ENCODE measurements at places on chromosomes 5 and 9.
A peak's percentile ranks its signal among the peaks of the same experiment; 100 is the strongest.

GRCh38 chr9:125558453-125559092, 148.4 kb downstream of the MAPKAP1 start:
- DNase-seq = peak; percentile 33

- DNase-seq = no peak
Observed at GRCh38 chr5:73899055-73899454, 273.1 kb downstream of the ARHGEF28 start.

DNA sequence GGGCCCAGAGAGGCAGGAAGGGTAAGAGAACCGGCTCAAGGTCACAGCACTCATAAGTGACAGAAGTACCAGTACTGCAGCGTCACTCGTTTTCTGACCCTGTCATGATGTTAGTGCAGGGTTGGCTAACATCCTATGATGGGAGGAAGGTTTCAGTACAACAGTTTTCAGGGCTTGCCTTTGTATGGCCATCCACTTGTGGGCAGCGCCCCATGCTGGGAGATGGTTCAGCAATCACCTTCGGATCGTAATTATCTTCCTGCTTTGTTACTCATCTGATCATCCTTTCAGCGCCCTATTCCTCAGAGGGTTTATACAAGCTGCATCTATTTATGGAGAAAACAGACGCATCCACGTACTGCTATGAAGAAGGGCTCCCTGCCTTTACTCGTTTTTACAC, 2.4 kb downstream of the MAP1B start:
- no peak for DNase-seq

GRCh38 chr5:43312076-43312661, 1.0 kb downstream of the HMGCS1 start:
- no peak for DNase-seq

DNA sequence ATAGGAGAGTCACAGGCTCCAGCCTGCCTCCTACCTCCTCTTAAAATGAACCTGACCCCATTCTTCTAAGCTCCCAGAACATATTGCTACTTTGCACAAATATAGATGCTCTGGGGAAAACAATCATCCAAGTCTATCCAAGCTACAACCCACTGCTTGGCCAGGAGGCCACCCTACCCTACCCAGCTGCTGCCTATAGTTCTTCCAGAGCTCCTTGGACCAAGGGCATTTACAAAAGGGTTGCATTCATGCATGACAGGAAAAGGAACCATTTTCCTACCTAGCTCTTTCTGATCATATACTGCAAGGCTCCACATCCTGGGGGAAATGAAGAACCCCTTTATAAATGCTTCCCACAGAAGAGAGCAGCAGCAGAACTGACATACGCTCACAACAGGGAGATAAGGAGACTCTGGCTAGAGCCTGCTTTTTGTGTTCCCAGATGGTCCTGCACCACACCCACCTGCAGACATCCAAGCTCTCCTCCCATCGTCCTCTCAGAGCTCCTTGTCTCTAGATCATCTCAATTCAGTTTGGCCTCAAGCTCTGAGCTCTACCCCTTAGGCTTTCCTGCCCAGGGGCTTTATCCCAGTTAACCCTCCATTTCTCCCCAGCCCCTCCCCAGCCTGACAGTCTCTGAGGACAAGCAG, 185.5 kb downstream of the SPOCK1 start:
- no peak for DNase-seq

DNA sequence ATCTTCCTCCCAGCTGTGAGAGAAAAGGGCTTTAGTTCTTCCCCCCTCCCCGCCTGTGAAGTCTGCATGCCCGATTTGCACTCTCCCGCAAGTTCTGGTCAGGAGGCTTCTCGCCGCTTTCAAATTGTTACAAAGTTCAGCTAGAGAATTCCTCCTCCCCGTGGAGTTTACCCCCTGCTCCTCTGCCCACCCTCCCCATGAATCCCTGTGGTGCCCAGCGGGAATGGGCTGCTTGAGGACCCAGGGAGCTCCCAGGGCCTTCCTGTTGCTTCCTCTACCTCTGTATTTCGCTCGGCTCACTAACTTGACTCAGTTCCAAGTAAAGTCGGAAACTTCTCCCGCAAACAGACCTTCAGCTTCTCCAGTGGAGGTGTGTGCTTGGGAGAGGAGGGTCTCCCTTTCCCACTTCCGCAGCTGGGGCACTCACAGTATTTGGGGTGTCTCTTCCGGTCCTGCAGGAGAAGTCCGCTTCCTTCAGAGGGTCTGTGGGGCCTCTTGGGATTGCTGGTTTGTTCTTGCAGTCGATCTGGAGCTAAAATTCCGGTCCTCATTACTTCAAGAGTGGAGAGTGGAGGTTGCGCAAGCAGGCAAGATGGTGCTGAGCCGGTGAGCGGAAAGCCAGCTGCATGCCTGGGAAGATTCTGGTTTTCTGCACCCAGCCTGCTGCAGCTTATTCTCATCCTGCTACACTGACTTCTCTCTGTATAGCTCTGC, 97.8 kb downstream of the ADAMTS12 start:
- no peak for DNase-seq

GRCh38 chr9:101387871-101388506, 3.2 kb upstream of the BAAT start:
- DNase-seq = no peak

GRCh38 chr5:118952992-118953651, 35.2 kb downstream of the DTWD2 start:
- DNase-seq = no peak

- DNase-seq = no peak
Observed at GRCh38 chr9:133251773-133252172, 23.2 kb downstream of the ABO start.

DNA sequence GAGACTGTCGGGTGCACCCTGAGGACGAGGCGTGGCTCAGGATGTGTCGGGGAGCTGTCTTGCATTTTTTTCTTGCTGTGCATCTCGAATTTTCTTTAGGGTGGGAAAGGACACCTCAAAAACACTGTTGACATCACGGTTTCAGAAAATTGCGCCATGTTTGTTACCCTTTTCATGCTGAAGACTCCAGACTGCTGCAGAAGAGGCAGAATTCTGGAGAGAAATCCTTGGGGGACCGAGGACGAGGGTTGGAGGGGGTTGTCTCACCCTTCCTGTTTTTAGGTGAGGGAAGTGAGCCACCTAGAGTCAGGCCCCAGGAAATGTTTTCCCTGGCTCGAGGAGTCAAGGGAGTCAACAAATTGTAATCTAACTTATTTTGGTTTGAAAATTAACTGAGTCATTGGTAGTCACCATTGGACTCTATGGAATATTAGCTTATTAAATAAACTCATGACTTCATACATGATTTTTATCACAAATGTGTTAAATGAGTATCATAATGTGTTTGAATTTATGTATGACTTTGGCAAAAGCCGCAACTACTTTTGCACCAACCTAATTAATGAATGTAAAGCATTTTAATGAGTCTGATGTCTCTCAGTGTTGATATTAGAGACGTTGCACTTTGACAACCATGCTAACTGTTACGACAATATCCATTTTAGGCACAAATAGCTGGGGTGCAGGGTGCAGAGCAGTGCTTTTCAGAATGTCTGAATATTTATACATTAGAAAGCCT, 724 bp upstream of the LYSMD3 start:
- DNase-seq = peak; percentile 24

DNA sequence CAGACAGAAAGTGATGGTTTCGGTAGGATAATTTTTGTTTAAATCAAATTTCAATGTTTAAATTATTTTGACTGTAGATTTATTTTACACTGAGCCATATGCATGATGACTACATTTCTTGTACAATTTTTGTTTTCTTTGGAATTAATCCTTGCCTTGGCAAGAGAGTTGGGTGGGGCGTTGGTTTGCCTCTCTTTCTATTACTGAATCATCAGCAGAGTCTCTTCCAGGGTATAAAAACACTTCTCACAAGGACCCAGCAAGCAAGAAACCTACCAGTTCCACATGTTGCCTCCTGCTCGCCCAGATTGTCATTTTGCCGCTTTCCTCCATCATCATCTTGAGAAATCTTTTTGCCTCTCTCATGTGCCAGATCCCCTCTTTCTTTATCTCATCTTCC, 455.0 kb upstream of the DMAC1 start:
- DNase-seq = no peak

- DNase-seq = no peak
Observed at GRCh38 chr5:16899171-16899570, 36.9 kb downstream of the MYO10 start.

GRCh38 chr5:126195410-126196100, 227.7 kb upstream of the GRAMD2B start:
- no peak for DNase-seq

- DNase-seq = no peak
Observed at GRCh38 chr5:169758886-169759285, 121.8 kb downstream of the DOCK2 start.

DNA sequence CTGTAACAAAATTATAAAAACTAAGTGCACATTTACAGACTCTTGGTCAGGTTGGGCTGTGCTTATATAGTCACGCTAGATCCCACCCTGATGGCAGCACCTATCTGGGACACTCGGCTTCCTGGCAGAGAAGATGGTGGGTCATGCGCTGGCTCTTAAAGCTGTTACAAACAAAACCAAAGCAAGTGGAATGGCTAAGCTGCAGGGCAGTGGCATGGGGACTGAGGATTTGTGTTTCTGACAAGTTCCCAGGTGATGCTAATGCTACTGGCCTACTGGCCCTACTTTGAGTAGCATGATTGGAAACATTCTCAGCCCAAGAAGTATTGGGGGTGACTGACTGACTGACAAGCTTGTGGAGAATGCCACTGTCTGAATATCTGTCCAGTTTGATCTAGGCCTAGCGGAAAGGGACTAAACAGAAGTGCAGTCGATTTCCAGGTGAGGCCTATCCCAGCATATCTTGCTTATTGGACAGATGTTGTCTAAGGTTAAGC, 8.3 kb downstream of the BTF3 start:
- no peak for DNase-seq

- no peak for DNase-seq
Observed at GRCh38 chr9:130230631-130231030, 34.9 kb upstream of the HMCN2 start.

DNA sequence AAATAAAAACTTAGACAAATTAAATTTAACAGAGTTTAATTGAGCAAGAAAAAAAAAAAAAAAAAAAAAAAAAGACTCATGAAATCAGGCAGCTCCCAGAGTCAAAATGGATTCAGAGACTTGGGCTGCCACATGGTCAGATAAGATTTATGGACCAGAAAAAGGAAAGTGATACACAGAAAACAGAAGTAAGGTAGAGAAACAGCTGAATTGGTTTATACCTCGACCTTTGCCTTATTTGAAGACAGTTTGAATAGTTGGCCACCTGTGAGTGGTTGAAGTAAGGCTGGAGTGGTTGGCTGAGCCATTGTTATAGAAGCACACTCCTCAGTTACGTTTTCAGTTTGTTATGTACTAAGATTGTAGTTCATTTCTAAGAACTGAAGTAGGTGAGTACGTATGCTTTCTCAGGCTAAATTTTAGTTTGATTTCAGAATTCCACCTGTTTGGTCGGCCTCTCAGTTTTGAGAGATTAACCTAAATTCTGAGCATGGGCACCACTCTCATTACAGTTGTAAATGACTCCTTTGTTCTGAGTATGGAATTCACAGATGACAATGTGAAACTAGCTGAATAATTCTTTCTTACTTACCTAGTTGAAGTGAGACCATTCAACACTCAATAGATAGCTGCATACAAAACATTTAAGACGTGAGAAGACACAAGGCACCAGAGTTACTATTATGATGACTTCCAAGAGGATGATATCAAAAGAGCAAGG, 149.0 kb downstream of the AOPEP start:
- DNase-seq = no peak

DNA sequence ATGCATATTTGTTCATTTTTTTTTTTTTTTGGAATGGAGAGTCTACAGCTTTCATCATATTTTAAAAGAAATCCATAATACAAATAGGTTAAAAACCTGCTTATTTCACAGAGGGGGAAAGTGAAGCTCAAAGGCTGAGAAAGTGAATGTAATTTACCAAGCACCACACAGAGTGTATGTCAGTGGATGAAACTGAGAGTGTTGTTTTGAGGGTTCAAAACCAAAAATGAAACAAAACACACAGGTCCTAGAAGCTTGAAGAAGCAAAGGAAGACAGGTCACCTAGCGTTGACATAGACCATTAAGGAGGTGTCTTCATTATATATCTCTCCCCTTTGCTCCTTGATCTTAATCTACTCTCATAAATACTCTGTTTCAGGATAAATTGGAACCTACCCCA, 7.5 kb downstream of the NMUR2 start:
- no peak for DNase-seq

- DNase-seq = peak; percentile 38
Observed at GRCh38 chr5:96601715-96602244, 60.4 kb upstream of the CAST start.

GRCh38 chr9:108297073-108297472, 558.7 kb downstream of the ACTL7B start:
- no peak for DNase-seq

DNA sequence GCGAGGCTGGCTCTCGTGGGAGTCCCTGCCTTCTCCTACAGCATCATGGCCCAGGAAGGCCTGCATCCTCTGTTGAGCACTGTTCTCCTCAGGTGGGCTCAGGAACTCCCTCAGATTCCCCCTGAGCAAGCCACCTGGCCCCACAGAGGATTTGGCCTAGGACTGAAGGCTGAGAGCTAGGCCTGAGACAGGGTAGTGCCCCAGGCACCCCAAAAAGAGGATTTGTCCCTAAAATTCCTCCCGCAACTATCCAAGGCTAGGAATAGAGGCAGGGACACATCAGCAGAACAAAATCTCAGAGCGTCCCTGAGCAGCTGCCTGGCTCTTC, 11.0 kb upstream of the IRF1 start:
- DNase-seq = no peak

DNA sequence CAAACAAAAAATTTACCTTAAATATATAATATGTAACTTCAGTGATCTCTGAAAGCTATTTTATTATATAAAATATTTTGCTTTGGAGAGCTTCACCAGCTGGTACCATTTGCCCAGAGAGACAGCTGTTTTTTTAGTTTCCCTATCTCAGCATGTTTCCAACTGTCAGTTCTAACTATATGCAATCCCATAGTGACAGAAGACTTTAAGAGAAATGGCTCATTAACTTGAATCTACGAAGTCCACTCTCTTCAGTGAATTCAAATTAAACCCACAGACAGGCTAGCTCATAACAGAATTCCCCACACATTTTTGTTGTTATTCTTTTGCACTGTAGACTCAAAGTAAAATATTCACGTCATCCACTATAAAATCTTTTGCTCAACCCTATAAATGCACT, 251.8 kb upstream of the POU5F2 start:
- no peak for DNase-seq

GRCh38 chr5:137481596-137481995, 17.5 kb downstream of the SPOCK1 start:
- DNase-seq = no peak

GRCh38 chr5:131196331-131196730, 25.6 kb downstream of the LYRM7 start:
- no peak for DNase-seq

All from CMK (cell line).